ENCODE measurements at places on chromosomes 1 and 21.
A peak's percentile ranks its signal among the peaks of the same experiment; 100 is the strongest.

DNA sequence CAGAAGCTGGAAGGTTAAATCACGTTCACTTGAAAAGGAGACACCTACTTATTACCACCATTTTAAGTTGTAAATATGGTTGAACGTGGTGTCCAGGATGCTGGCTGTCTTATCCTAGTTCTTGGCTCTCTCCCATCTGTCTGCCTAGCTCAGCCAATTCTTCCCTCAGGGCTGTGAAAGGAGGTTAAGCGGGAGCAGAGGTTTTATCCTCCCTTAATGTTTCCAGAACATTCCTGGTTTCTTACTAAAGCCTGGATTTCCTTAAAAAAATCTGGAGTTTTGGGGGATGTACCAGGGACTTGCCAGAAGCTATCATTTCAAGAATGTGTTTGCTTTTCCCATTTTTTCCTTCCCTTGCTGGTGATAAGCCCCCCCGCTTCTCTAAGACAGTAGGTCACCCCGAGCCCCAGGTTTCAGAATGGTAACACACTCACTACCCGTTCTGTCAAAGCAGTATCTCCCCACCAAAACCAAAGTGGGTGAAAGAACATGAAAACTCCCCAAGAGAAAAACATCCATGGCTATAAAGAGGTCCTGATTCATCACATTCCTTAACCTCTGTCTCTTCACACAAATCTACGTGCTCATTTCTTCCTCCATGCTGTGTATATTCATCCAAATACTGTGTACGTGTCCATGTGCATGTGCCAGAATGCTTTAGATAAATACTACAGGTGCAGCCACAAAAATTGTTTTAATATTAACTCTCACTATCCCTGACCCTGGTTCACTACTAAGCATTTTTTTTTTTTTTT lies 114.7 kb downstream of the MAP3K21 start:
- DNase-seq: no peak

DNA sequence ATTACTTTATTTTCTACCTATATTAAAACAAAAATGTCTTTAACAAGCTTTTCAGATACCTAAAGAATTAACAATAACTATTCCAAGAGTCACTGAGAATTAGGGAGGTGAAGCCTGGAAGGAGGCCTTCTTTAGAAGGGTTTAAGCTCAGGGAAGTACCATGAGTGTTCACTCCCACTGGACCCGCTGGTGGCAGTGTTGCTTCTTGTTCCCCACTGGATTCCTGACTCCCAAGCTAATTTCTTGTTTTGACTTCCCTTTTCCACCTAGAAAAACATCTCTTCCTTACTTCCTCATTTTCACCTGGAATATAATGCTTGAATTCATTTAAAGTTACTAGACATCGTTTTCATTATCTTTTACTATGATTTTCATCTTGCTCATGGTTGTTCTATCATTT lies 264.2 kb downstream of the HMCN1 start:
- no peak for DNase-seq

- no peak for DNase-seq
Measured at GRCh38 chr1:109762039-109762585, 1.6 kb downstream of the EPS8L3 start.

DNA sequence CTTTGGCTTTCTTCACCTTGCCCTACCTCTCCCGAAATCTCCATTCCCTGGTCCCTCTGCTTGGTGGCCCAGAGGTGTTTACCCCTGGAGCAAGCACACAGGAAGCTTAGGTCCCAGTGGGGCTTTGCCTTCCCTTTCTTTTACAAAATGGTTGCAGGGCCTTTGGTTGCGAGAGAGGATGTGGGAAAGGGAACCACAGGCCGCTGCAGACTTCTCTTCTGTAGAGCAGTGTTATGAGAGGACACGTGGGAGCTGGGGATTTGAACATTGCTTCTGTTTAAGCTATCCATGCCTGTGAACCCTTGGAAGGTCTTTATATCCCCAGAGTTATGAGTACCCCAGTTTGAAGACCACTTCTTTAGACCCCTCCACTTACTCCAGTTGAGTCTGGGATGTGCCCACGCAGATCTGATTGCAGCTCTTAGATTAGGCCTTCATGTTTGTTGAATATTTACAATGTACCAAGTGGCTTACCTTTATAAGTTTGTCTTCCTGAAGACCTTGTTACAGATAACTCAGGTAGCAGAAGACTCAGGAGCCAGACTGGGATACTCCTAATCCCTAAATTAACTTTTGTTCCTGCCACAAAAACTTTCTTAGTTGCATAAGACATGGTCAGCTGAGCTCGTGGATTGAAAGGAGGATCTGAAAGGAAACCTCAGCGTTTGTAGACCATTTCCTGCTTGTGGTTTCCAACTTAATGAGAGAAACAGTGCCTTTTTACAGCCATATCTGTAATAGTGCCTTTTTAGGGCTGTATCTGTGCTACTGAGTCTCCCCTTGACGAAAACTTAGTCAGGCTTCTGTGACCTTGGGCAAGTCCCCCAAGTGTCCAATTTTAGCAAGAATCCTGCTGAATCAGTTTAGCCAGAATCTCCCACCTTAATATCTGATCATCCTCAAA lies 21.9 kb upstream of the IVNS1ABP start:
- DNase-seq: no peak

GRCh38 chr1:208653426-208653825 lies 409.2 kb upstream of the PLXNA2 start:
- no peak for DNase-seq

GRCh38 chr1:111242805-111243523 lies 15.5 kb downstream of the CHI3L2 start:
- no peak for DNase-seq

GRCh38 chr1:53734650-53735211 lies 4.2 kb downstream of the GLIS1 start:
- no peak for DNase-seq

- DNase-seq: no peak
Measured at GRCh38 chr1:163565166-163565565, 243.4 kb downstream of the NUF2 start.

DNA sequence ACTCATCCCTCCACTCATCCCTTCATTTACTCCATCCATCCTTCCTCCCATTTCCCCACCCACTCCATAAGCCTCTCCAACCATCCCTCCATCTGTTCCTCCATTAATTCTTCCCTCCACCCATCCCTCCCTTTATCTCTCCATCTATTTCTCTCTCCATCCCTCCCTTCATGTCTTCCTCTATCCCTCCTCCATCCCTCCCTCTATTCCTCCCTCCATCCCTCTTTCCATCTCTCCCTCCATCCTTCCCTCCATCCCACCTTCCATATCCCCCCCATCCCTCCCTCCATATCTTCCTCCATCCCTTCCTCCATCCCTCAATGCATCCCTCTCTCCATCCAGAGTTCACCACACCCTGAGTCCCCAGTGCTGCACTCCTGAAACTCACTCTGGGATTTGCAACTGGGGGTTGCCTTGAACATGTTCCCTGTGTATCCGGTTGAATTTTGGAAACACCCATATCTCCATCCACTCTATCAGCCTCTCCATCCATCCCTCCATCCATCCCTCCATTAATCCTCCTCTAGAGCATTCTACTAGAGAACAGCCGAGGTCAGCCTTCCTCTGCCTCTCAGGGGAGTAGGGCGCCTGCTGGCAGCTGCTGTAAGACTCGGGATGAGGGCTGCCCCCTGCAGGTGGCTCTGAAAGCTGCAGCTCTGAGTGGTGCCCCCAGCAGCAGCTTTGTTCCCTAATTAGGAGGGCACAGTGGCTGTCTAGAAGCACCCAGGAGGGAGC lies 39.4 kb downstream of the ABCG1 start:
- DNase-seq: peak; percentile 5

GRCh38 chr1:228305721-228306152 lies 97.9 kb downstream of the OBSCN start:
- no peak for DNase-seq

DNA sequence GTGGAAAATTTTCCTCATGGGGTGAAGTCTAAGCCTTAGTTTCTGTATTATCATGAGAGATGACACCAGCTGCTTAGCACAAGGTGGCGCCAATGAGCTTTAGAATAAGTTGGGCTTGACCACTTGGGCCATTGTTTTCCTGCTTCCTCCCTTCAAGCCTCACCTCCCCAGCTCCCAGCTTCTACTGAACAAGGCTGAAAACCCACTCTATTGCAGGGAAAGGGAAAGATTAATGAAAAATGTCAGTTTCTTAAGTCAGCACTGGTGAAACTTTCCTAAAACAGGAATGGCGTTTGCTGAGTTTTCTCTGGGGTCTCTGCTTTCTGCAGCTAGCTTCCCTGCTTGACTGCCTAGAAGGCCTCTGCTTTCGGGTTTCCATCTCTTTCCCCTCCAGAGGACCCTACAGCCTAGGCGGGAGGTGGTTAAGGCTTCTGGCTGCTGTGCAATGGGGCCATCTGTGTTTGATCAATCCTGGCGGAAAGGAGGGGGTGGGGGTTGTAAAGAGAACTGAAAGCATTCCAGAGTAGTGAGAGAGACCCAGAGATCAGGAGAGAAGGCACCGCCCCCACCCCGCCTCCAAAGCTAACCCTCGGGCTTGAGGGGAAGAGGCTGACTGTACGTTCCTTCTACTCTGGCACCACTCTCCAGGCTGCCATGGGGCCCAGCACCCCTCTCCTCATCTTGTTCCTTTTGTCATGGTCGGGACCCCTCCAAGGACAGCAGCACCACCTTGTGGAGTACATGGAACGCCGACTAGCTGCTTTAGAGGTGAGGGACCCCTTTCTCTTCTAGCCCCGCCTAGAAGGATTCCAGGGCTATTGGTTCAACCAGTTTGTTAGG lies at the start of gene OLFML3:
Gene OLFML3 (plus strand): TSS at position 612 of the 840 bp plus-strand sequence. CDS start 43 bp downstream, at position 655.
- peak; percentile 2 for DNase-seq

GRCh38 chr1:55155522-55155921 lies 59.6 kb downstream of the USP24 start:
- DNase-seq: no peak

DNA sequence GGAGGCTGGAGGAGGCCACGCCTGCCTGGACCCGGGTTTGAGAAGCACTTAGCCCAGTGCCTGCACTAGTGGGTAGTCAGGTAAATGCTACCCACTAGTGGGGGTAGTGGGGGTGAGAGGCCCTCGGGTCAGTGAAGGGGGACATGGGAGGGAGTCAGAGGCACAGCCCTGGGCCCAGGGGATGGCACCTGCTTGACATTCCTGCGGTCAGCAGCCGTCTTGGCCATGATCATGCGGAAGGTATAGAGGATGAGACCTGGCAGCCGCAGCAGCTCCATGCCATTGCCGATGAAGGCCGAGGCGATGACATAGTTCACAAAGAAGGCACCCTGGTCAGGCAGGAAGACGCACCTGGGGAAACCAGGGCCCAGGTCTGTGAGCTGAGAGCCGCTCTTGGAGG lies 28.7 kb downstream of the TMEM63A start:
- no peak for DNase-seq

GRCh38 chr21:36882776-36883175 lies 83.7 kb downstream of the HLCS start:
- DNase-seq: no peak

GRCh38 chr1:39044762-39045161 lies 18.6 kb downstream of the NDUFS5 start:
- no peak for DNase-seq

DNA sequence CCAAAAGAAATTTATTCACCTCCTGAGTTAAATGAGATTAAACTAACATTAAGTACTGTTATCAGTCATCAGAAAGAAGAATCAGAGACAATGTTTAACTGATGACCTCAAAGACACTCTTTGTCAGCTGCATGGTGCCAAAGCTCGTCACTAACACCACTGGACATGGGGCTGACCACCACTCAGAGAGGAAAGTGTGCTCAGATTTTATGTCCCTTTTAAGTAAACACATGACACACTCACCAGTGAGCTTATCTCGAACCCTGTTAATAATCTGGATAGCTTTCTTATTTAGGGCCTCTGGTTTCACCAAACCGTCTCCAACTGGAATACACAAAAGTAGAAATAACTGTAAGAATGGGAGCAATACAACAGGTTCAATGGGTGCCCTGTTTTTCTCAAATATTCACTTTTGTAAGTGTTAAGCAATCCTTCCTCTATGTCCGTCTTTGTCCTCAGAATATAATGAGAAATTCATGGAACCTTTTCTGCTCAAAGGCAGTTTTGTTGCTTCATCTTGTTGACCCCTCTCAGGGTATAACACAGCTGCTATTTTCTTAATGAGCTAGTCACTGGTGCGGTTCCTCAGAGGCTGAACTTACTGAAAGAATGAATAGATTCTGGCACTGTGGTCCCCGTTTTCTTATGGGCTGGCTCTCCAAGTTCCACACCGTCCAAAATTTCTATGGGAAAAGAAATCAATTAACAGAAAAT lies 9.5 kb upstream of the EXOSC10 start:
- no peak for DNase-seq

GRCh38 chr1:15742339-15742801 lies at the start of gene TMEM82:
TSS of gene TMEM82 (plus strand) at chr1:15742499. CDS start at chr1:15742560, 61 bp downstream.
- no peak for DNase-seq

DNA sequence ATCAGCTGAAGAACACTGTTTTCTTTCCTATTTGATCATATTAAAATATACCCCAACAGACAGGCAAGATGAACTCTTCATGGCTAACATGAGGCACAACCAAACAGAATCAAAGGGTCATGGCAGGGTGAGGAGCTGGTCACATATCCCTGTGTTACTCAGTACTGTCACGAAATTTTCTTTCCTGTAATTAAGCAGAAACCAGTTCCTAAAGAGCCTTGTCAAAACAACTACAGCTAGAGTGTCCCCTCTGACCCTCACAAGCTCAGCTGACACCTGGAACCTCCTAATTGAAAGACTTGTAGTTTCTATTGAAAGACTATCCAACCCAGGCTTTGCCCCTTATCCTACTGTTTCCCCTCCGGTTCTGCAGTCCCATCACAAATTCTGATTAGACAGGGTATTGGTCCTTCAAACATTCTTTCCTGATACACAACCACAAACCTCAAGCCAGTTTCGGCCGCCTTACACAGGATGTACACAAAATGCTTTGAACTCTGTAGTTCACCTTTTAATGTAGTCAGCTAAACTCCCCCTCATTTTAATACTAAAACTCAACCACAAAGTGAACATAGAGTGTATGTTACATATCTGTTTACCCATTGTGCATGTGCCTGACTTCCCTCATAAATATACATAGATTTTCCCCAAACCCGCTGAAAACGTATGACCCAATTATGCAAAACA lies 651.9 kb downstream of the MRPL39 start:
- no peak for DNase-seq

- DNase-seq: no peak
Measured at GRCh38 chr1:113751516-113751915, 7.8 kb downstream of the PHTF1 start.

DNA sequence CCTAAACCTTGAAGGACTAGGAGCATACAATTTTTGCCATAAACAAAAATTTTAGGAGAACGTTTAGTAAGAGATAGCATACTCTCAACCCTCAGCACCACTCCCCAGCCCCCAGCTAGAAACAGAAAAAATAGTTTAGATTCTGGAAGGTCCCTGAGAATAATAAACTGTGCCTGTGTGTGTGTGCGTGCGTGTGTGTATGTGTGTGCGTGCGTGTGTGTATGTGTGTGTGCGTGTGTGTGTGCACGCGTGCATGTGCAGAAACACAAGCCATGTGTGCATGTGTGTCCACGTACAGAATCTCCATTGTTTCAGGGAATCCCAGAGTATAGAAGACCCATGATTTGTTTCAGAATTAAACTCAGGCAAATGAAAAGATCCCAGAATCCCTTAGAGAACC lies 62.6 kb downstream of the CASQ2 start:
- no peak for DNase-seq

Measured in NCI-H1436 treated with DMSO at 0.1 percent for 48 hours (cell line).